ENCODE measurements at places on chromosomes 1 and 21.

- H3K36me3 ChIP-seq = no peaks in the 10 kb centered on the region
- no peaks in the 10 kb centered on the region for H3K4me1 ChIP-seq
- no peak overlapping the region for H3K27ac ChIP-seq
- no peak overlapping the region for H3K4me3 ChIP-seq
- DNase-seq = no peak
- no peaks in the 10 kb centered on the region for H3K27me3 ChIP-seq
Observed at GRCh38 chr1:95536501-95536900, 302.5 kb downstream of the RWDD3 start.

DNA sequence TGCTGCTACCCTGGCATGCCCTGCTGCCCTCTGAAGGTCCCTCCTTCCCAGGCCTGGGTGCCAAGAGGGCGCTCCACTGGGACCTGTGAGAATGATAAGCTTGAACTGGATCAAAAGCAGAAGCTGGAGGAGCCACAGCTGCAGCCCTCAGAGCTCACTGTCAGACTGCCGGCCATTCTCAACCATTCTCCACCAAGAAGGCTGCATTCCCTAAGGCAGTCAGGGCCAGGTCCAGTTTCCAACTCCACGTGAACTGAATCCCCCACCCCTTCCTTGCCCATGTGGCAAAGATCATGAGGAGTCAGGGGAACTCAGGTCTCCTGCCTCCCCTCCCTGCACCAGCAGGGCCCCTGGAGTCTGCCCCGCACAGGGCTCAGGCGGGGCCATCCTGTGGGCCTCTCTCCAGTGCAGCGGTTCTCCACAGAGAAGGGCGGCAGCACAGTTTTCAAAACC lies 19.5 kb downstream of the SLC1A7 start:
- H3K4me3 ChIP-seq = no peak overlapping the region
- no peaks in the 10 kb centered on the region for H3K36me3 ChIP-seq
- H3K27ac ChIP-seq = no peak overlapping the region
- peaks cover 19% of the 10 kb centered on the region for H3K4me1 ChIP-seq

DNA sequence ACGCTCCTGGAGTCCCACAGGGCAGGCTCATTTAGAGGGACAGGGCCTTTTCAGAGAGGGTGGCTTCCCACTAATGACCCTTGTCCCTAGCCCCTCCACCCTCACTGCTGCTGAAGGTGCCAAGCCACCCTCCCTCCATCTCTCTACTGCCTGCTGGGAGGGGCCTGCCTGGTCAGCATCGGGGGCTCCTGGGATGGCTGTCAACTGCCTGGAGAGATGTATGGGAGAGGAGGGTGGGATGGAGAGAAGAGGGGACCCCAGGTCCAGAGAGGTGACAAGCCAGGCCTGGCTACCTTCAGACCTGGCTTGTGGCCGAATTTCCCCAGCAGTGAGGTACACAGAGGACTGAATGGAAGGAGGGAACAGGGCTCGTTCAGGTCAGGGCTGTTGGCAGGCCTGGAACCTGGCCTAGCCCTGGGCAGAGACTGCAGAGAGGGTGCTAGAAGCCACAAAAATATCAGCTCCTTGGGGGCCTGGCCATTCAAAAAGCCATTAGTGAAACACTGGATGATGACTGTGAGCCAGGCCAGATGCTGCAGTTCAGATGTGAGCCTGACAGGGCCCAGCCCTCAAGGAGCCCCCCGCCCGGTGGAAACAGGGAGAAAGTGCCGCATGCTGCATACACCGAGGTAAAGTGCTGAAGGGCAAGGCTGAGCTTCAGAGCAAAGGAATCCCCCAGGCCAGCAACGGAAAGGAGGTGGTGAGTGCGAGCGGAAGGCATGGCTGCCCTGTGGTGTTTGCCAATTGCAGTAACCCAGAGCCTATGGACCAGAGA lies 20.0 kb downstream of the MMEL1 start:
- no peak overlapping the region for H3K4me3 ChIP-seq
- no peak overlapping the region for H3K27ac ChIP-seq
- H3K4me1 ChIP-seq = peaks cover 32% of the 10 kb centered on the region
- H3K27me3 ChIP-seq = peaks cover 8% of the 10 kb centered on the region

DNA sequence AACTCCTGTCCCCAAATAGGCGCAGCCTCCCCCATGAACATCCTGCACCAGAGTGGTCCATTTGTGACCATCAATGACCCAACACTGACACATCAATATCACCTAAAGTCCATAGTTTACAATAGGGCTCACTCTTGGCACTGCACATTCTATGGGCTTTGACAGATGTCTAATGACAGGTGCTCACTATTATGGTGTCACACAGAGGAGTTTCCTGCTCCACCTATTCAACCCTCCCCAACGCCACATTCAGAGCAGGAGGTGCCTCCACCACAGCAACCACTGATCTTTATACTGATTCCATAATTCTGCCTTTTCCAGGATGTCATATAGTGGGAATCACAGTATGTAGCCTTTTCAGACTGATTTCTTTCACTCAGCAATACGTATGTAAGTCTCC lies 24.2 kb downstream of the GNG4 start:
- no peak for DNase-seq
- H3K4me1 ChIP-seq = no peaks in the 10 kb centered on the region
- H3K36me3 ChIP-seq = no peaks in the 10 kb centered on the region
- H3K4me3 ChIP-seq = no peak overlapping the region
- H3K27ac ChIP-seq = no peak overlapping the region

GRCh38 chr1:61626816-61627215 lies 98.1 kb downstream of the TM2D1 start:
- H3K36me3 ChIP-seq = no peaks in the 10 kb centered on the region
- no peak overlapping the region for H3K27ac ChIP-seq
- DNase-seq = no peak
- H3K4me1 ChIP-seq = no peaks in the 10 kb centered on the region

GRCh38 chr1:228358039-228358763 lies 48.4 kb downstream of the TRIM11 start:
- no peak overlapping the region for H3K27ac ChIP-seq
- H3K4me3 ChIP-seq = no peak overlapping the region
- peaks cover 54% of the 10 kb centered on the region for H3K4me1 ChIP-seq
- H3K36me3 ChIP-seq = no peaks in the 10 kb centered on the region
- H3K27me3 ChIP-seq = no peaks in the 10 kb centered on the region

DNA sequence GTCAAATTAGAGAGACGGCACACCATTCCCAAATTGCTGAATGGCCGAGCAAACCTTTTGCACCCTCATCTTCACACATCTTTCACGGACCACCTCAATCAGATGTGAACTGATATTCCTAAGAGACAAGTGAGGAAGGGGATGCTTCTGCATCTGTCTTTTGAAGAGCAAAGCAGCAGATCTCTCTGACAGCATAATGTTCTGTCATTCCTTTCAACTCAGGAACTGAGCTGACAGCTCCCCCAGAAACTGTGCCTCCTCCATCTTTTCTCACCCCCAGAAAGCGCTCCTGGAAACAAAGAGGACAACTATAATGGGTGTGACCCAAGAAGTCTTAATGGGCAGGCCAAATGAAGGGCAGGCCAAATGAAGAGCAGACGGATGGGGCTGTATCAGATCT lies 256.4 kb downstream of the C1orf94 start:
- no peaks in the 10 kb centered on the region for H3K27me3 ChIP-seq
- no peak for DNase-seq
- no peak overlapping the region for H3K27ac ChIP-seq

DNA sequence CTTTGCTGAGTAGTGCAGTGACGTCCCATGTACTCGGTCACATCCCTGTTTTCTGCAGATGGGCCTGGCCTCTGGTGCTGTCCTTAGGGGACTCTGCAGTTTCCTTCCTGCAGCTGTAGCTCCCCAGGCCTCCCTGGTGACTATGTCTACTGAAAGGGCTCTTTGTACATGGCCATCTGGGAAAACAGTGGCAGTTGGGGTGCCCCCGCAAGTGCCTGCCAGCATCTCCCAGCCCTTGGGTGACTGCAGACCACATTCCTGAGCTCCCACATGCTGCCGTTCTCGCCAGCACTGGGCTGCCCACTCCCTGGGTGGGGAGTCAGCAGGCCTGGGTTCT lies 37.5 kb upstream of the KCNA10 start:
- peaks cover 38% of the 10 kb centered on the region for H3K27me3 ChIP-seq
- H3K27ac ChIP-seq = no peak overlapping the region
- H3K4me3 ChIP-seq = no peak overlapping the region
- H3K4me1 ChIP-seq = no peaks in the 10 kb centered on the region

GRCh38 chr1:17020502-17020901 lies 8.8 kb upstream of the ATP13A2 start:
- no peak overlapping the region for H3K27ac ChIP-seq
- H3K4me1 ChIP-seq = peaks cover 4% of the 10 kb centered on the region
- H3K27me3 ChIP-seq = no peaks in the 10 kb centered on the region

GRCh38 chr1:184051485-184052193 lies at the start of gene TSEN15:
Gene TSEN15, plus strand, starts transcription at chr1:184051730. Its CDS starts 26 bp downstream, at chr1:184051756.
- no peaks in the 10 kb centered on the region for H3K4me1 ChIP-seq
- peak; percentile 92 for DNase-seq
- peaks cover 32% of the 10 kb centered on the region for H3K36me3 ChIP-seq
- no peaks in the 10 kb centered on the region for H3K27me3 ChIP-seq
- H3K4me3 ChIP-seq = peak within 1 kb of the TSS; percentile 75
- peak within 1 kb of the TSS; percentile 98 for H3K27ac ChIP-seq
